ENCODE measurements at places on chromosomes 3 and 15.
A peak's percentile ranks its signal among the peaks of the same experiment; 100 is the strongest.

DNA sequence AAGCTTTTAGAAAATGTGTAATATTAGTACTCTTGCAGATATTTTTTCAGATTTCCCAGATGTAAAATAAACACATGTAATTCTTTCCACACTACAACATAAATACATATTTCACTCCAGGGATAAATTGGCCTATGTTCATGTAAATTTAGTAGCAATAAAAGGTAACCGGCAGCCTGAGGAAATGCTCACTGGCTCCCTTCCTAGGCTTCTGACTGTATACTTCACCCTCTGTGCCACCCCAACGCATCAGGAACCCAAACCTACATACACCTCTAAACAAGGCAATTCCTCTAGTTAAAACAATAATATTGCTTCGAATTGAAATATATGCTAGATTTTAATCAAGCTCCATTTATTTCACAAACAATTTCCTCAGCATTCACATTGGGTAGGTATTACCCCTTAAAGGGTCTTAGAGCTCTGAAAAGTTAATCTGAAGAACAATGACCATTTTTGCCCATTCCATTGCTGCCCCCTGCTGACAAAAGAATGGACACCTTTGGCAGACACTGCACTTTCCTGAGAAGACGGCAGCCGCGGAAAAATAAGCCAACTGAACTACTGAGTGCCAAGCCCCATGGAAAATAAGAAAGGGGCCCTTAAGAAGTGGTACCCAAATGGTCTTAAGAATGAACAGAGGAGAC is 212.5 kb downstream of the OSBPL10 start:
- DNase-seq: peak; percentile 23

GRCh38 chr3:38605981-38606380 is 43.5 kb downstream of the SCN5A start:
- no peak for DNase-seq

DNA sequence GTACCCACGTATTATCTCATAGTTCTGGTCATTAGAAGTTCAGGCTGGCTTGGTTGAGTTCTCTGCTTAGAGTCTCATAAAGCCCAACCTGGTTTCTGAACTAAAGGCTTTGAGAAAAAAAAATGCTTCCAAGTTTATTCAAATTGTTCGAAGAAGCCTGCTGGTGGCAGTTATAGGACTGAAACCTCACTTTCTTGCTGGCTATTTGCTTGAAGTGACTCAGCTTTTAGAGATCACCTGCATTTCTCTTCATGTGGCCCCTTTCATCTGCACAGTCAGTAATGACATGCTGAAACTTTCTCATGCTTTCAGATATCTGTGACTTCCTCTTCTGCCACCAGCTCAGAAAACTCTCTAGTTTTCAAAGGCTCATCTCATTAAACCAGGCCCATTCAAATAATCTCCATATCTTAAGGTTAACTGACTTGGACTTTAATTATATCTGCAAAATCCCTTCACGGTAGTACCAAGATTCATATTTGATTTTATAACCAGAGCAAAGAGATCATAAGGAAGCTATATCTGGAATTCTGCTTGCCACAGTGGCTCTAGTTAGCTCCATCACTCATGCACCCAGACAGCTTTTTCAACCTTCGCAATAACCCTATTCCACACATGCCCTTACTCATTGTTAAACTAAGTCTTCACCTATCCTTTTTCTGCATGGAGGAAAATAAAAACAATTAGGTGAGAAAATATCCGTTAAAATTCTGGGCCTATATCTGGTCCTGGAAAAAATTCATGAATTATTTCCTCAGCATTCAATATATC is 433.8 kb upstream of the CBLB start:
- DNase-seq: no peak

DNA sequence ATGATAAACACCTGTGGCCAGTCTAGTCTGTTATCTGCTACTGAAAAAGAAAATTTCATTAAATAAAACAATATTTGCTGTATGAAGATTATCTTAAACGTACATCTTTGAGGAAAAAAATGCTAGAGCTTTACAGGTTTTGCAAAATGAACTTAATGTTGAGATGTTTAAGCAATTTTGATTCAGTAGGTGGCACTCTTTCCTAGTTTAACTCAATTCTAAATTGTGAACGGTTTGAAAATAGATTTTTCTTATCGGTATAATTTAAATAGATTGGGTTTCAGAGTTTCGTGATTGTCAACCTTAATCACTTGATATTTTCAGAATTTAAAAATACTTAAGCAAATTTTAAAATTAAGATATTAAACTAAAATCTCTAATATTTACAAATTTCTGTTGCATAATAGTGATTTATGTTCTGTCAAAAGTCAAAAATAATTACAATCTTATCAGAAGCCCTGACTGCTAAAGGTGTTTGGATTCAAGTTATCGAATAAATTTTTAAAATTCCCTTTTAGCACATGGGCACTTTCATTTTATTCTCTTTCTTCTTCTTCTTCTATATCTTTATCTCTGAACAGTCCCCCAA is 7.0 kb upstream of the RNF111 start:
- DNase-seq: no peak

- no peak for DNase-seq
Observed at GRCh38 chr3:126155819-126156218, 24.6 kb downstream of the ALDH1L1 start.

- no peak for DNase-seq
Observed at GRCh38 chr15:100050877-100051786, 290.6 kb downstream of the ADAMTS17 start.

- no peak for DNase-seq
Observed at GRCh38 chr3:143286392-143287010, 166.9 kb downstream of the CHST2 start.

- DNase-seq: no peak
Observed at GRCh38 chr3:135034291-135034768, 239.3 kb downstream of the EPHB1 start.

DNA sequence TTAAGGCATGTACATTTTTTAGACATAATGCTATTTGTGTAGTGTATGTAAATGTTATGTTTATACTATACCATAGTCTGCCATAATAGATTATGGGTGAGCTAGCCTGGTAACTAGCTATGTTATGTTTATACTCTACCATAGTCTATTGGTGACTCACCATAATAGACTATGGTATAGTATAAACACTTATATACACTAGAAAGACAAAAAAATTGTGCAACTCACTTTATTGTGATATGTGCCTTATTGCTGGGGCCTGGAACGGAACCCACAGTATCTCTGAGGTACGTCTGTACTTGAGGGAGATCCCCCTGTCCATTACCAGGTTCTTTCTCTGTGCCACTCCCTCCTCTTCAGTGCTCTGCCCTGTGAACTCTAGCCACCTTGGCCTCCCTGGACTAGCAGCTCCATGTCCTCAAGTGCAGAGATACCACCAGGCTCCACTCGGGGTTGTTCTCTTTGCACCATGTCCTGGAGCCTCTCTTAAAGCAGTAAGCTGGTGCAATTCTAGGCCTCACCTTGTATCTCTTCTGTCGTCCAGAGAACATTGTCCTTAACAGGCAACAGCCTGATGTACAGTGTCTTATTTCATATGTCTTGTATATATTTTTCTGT is 60.8 kb upstream of the PXYLP1 start:
- no peak for DNase-seq

DNA sequence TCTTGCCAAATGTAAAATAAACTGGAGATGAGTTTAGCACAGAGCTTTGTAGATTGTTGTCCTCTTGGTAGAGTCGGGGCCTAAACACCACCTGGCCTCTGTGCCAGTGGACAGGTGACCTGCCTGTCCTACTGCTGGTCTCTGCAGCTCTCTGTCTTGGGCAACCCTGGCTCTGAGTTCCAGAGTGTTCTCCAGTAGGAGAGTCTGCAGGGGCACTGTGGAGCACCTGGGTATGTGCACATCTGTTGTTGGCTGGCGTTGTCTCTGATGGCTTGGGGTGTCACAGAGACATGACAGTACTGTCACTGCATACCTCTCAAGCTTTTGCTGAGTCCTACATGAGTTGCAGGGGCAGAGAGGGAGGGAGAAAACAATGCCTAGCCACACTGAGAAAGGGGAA is 112.6 kb downstream of the IGF1R start:
- DNase-seq: no peak

GRCh38 chr15:61169275-61169903 is 59.7 kb downstream of the RORA start:
- no peak for DNase-seq

GRCh38 chr15:44836094-44836493 is 99.8 kb downstream of the TRIM69 start:
- no peak for DNase-seq

DNA sequence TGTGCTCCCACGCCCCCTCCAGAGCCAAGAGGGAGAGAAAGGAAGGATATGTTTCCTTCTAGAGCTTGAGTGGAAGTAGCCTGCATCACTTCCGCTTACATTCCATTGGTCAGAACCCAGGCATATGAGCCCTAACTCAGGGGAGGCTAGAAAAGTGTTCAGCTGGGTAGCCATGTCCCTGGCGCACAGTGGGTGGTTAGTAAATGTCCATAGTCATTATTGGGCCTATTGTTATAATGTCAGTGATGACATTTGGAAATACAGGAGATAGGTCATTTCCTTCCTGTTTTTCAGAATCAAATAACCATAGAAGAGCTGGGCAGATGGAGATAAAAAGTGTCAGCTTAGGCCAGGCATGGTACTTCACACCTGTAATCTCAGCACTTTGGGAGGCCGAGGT is 27.3 kb downstream of the CD276 start:
- DNase-seq: no peak

- no peak for DNase-seq
Observed at GRCh38 chr15:58852347-58852746, 81.1 kb downstream of the SLTM start.

DNA sequence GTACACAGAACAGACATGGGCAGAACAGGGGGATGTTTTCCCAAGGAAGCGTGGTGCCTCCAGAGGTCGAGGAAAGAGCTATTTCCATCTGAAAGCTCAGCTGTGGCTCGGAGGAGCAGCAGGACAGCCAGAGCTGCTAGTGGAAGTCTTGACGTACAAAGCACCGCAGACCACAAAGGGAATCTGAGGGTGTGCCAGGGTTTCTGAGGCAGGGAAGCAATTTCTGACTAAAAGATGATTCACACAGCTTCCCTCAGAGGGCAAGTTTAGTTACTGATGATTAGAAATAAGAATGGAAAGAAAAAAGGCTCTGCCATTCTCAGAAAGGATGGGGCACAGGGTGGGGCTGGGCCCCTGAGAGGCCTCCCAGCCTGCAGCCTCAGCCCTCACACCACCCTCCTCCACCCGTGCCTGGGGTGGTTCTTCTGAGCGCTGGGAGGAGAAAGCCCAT is 45.8 kb upstream of the SEC13 start:
- no peak for DNase-seq

GRCh38 chr3:125231895-125232294 is 19.3 kb upstream of the SLC12A8 start:
- no peak for DNase-seq

DNA sequence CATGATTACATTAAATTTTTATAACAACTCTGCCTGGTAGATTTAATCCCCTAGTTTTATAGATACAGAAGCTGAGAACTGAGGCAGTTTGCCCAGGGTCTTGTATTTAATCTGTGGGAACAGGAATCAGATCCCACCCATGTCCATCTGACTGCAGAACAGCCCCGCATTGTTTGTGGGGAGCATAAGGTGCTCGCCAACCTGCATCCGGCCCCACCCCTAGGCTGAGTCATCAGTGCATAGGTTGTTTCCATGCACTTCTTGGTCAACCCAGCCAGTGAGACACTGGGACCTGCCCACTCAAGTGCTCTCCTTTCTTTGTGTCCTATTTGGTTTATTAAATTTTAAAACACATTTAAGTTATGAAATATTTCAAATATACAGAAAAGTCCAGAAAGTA is 266.2 kb downstream of the OPA1 start:
- no peak for DNase-seq

DNA sequence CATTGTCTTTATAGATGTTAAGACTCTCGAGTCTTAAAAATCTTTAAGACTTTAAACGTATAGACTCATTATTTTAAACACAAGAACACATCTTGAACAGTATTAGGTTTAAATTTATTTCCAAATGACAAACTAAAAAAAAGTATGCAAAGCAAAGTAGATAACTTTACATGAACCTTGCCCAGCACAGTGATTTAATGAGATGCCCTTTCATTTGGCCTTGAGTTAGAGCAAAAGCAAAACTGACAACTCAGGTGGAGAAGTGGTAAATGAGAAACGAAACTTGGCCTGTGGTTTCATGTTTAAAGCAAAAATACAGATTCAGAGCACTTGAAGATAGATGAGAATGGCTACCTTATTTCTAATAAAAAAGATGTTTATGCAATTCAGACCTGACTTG is 8.6 kb downstream of the GPR15 start:
- DNase-seq: no peak

GRCh38 chr3:25556447-25556846 is 108.3 kb downstream of the TOP2B start:
- no peak for DNase-seq

DNA sequence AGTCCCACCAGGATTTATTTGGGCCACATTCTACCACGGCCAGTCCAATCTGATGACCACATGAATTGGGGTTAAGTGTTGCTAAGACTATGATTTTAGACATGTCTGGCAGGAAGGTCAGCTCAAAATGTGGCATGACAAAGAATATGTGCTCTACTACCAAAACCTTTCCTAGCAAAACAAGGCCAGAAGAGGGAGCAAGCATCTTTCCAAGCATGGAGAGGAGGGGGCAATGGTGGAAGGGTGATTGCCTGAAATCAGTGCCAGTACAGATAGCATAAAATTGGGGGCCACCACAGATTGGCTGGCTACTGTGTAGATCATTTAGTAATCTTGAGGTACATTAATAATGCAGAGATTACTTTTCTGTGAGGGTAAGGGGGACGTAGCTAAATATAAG is 43.2 kb downstream of the TMEM39A start:
- no peak for DNase-seq

DNA sequence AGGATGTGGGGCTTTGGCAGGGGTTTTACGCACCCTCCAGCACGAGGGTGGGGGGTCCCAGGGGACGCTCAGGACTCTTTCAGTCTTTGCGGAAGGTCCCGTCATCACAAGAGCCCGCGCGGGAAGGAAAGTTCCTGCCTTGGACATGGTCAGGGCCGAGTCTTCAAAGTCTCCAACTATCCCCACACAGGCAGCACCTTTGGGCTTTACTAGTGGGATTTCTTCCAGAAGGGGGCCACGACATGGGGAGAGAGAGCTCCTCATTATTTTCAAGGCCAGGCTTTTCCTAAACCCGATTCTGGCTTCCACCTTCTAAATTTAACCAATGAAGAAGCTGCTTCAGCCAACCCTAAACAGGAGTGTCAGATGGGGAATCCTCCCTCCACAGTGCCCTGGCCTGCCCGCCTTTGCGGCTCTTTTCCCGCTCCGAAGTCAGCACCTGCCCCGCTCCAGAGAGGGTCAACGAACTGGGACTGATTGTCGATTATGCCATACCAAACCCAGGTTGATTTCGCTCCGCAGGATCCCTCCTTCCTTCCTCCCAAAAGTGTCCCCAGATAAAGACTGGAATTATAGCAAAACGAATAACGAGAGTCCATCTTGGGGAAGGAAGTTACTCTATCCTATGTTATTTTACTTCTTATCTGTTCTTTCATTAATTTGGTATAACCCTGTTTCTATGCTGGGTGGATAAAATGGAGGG is 11.0 kb downstream of the SHOX2 start:
- no peak for DNase-seq

GRCh38 chr3:16343101-16343500 is 78.1 kb downstream of the OXNAD1 start:
- no peak for DNase-seq
